ENCODE measurements at places on chromosomes 12 and 14.

DNA sequence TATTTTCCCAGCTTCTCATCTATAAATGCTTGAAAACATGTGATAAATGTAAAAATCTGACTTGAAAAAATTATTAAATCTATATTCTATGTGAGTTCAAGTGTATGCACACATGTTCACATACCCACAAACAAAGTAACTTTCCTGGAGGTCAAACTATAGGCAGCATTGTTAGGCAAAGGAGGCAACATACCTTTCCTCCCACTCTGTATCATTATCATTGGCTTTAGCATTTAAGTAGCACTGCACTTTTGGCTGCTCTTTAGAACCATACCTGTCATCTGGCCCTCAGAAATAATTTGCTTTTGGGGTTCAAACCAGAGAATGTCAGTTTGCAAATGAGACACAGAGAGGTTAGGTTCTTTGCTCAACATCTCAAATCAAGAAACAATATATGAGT, 102.4 kb upstream of the CCDC196 start:
- DNase-seq: no peak

DNA sequence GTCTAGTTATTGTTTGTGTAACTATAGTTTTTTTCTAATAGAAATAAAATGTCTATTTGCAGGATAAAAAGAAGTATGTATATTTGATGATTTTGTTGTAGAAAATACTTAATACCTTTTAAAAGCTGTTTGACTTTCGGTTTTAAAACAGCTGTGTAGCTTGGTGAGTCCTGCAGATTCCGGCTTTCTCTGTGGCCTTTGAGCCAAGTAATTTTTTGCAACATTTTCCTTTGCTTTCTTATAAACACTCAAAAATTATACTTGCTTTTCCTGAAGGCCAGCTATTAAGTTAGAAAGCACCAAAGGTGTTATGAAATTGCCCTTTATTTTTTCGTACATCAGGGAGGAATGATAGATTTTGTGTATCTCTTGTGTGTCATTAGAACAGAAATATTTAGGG, 63.6 kb downstream of the CRADD start:
- DNase-seq: no peak

DNA sequence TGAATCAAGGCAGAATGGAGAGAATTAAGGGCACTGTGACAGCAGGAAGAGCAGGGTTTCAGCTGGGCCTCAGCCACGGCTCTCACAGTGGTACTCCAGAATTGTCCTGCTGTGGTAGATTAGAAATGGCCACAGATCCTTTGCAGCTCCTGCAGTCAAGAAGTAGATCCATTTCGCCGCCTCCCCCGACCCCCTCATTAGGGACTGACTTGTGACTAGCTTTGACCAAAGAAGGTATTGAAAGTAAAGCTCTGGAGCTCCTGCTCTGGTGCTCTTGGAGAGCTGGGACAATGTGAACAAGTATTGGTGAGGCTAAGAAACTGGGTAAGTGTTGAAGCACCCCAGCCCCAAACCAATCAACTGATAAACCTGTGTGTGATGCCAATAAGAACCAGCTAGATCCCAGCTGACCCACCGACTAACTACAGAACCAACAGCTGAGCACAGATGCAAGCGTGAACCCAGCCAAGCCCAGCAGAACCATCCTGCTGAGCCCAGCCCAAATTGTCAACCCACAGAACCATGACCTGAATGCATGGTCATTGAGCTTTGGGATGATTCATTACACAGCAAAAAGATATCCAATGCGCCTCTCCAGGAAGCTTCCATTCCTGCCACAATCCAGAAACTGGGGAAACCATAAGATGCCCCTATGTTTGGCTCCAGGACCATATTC, 50.7 kb downstream of the JAG2 start:
- DNase-seq: no peak

- peak; percentile 44 for DNase-seq
These were observed 243.7 kb downstream of the SLC16A7 start for GRCh38 chr12:59839514-59839913.

DNA sequence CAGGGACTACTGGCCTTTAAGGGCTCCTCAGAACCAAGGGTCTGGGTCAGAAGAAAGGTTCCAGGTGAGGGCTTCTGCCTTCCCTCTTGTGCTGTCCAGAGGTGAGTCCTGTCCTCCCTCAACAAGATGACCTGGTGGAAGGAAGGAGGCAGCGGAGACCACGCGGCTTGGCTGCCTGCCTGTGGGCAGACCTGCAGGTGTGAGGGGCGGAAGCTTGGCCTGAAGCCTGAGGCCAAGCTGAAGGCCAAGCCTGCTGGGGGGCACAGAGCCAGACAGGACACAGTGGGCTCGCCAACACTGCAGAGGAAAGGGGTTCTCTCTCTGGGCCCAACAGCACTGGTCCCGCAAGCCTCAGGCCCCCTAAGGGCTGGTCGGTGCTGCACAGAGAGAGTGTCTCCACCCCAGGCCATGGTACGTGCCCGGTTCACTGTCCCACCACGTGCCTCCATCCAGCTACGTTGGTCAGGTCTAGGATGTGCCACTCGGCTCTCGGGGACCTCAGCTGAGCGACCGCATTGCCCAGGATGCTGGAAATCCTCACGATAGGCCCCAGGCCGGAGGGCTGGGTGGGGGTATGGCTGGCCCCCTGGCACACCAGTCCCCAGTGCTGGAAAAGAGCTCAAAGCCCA, 170.0 kb upstream of the PRMT8 start:
- no peak for DNase-seq

GRCh38 chr14:105209646-105210045, 28.5 kb upstream of the NUDT14 start:
- DNase-seq: no peak

DNA sequence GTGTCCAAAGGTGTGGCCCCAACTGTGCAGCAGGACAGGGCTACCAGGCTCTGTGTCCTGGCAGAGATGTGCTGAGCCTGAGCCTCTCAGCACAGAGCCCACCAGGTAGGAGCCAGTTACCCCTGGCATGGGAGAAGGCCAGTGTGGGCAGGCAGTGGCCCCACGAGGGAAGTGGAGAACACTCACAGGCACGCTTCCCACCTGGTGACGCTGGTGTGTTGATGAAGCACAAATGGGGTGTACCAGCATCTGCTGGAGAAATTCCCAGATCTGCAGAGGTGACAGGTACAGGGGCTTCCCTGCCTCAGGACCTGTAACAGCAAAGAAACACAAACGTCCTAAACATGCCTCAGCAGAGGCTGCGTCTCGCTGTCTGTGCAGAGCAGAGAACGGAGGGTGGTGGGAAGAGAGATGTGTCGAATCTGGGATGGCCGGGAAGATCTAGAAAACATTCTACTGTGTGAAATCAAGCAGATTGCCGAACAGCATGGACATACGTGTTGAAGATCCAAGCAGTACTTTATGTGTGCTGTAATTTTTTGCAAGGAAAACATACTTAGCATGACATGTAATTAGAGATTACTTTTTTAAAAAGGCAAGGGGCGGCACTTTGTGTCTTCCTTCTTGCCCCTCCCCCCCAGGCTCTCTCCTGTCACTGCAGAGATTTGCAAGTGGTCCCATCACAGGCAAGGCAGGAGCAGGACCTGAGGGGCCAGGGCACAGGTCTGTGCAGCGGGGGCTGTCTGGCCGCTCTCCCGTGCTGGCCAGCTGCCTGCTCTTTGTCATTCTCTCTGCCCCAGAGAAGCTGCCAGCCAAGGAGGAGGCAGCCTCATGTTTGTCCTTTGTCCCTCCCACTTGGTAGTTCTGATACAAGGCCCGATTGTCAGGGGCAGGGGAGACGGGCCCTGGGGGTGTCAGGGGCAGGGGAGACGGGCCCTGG, 17.3 kb downstream of the HIP1R start:
- DNase-seq: no peak

- DNase-seq: peak; percentile 94
These were observed 150.9 kb upstream of the IGF1 start for GRCh38 chr12:102631274-102631673.

- no peak for DNase-seq
These were observed 41.9 kb upstream of the MAX start for GRCh38 chr14:65144170-65144569.

- DNase-seq: no peak
These were observed 44.7 kb upstream of the FBRSL1 start for GRCh38 chr12:132444957-132445883.

Data from EH (cell line).